ENCODE measurements at places on chromosomes 7 and 10.

DNA sequence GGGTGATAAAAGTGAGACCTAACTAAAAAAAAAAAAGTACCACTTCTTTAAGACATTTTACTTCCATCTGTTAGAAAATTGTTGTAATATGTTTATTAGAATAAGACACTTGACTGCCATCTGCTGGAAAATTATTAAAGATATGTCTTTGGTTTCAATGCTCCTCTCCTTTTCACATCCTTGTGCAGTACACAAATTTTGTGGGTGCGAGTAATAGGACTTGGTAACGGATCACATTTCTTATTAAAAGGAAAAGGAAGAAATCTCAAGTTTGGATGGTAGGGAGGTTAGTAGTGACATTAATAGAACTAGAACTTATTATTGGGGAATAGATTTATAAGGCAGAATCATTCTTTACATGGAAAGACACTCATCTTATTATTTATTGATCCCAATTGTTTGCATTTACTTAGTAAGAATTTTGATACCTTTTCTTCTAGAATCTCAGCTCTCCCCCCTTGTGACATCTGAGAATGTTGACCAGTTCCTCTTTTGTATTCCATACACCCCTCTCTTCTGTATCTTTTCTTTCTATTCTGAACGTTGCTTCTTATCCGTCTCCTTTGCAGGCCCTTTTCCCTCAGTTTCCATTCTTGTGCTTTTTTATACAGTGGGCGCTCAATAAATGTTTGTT lies 43.0 kb upstream of the RPA3 start:
- peak; percentile 20 for DNase-seq

GRCh38 chr7:92767437-92767836 lies 68.9 kb downstream of the CDK6 start:
- no peak for DNase-seq

DNA sequence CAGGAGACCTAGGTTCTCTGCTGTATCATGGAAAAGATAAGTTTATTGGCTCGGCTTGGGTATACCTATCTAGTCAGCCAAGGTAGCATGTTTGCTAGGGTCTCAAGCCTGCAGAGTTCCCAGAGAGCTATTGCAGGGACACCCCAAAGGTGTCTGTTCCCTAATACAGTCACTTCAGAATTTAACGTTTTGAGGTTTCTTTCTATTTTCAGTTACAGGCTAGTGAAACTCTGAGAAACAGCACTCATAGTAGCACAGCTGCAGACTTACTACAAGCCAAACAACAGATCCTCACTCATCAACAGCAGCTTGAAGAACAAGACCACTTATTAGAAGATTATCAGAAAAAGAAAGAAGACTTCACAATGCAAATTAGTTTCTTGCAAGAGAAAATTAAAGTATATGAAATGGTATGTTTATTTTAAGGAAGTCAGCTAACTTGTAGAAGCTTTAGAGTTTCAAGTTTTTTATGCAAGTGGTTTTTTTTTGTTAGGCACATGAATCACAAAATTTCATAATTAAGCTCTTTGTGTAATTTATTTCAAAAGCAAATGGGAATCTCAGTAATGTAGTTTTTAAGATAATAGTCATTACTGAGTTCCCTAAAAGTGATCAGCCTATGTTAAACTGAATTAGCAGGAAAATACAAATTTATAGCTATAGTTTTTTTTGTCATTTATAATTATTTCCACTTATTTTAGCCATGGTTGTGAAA lies 54.9 kb downstream of the AKAP9 start:
- DNase-seq: no peak

DNA sequence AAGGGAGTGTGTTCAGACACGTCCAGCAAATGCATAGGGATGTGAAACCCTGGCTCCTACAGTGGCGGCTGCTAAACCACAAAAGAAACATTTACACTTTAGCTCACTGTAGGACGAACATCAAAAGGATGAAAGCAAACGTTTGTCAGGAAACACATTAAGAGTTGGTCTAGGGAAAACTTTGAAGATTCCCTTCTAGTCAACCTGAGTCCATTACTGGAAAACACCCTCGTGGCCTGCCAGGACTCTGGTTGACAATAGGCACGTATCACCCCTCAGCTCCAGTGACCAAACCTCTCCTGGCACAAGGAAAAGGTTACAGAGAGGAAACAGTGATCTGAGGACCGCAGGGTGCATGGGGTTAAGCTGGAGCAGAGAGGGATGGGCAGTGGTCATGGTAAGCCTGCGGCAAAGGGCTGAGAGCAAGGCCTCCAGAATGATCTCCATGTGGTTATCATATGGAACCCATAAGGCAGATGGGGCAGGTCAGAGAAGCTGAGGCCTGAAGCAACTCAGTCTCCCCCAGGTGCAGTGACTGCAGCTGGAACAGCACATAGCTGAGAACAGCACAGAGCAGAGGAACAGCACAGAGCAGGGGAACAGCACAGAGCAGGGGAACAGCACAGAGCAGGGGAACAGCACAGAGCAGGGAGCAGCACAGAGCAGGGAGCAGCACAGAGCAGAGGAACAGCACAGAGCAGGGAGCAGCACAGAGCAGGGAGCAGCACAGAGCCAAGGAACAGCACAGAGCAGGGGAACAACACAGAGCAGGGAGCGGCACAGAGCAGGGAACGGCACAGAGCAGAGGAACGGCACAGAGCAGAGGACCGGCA lies 49.9 kb downstream of the CHST15 start:
- no peak for DNase-seq

GRCh38 chr10:3787016-3787400 lies 2.0 kb upstream of the KLF6 start:
- no peak for DNase-seq

DNA sequence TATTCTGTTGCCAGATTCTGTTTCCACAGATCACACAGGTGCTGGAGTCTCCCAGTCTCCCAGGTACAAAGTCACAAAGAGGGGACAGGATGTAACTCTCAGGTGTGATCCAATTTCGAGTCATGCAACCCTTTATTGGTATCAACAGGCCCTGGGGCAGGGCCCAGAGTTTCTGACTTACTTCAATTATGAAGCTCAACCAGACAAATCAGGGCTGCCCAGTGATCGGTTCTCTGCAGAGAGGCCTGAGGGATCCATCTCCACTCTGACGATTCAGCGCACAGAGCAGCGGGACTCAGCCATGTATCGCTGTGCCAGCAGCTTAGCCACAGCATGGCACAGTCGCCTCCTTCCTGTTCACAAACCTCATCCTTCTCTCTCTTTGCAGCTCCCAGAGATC lies 237.5 kb upstream of the PRSS1 start:
- no peak for DNase-seq

DNA sequence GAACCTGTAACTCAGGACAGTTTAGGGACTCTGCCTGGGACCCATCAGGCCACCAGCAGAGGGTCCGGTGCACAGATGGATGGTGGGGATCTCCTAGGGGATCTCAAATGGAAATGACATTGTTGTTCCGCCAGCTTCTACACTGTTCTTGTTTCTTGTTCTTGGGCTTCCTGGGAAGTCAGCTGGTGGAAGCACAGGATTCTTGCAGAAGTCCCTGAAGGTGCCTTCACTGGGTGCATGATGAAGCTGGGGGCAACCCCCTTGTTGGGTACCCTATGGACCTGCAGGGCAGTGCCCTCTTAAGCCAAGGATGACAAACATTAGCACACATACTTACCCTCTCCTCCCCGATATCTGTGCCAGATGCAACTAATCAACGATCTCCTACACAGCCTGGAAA lies 18.6 kb downstream of the SFTPD start:
- no peak for DNase-seq

DNA sequence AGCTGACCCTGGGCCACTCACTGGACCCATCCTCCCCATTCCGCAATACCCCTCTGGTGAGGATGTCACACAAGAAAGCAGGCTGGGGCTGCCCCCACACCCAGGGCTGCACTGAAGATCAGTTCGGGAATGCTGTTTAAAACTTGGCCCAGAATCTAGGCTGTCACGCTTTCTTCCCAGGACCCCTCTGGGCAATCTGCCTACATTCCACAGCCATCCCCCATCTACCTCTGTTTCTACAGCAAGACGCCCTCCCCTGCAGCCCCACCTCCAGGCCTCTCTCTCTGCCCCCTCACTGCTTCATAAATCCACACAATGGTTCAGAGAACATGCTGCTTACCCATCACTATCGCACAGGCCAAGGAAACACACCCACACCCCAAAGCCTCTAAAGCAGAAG lies 36.1 kb downstream of the XPNPEP1 start:
- no peak for DNase-seq

DNA sequence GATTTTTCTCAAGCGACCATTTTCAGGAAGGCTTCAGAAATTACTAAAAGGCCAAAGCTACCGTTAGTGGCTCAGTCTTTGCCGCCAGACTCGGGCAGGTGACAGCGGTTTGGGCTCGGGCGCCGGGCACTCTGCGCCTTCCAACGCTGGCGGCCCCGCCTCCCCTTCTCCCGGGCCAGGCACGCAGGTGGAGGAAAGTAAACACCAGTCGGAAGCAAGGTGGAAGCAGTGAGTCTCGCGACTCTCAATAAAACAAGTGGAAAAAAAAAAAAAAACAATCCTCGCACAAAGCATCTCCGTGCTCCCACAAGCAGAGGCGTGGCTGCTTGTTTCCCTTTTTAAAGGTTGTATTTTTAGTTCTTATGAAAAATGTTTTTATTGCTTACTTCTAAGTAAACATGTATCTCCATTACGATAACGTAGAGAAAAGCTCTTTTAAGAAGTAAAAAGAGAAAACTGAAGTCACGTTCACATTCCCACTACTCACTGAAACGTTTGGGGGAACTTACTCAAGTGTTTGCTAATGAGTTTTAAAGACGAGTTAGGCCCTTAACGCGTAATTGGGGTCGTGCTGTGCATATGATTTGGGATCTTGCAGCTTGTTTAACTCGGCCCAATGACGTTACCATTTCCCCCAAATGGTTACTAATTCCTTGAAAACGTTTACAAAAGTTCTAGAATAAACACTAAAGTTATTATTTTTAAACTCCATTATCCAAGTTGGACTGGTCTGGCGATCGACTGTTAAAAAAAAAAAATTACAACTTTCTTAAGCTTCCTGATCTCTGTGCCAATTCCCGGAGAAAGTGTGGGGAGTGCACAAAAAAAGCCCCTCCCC lies 864 bp downstream of the CDCA7L start:
- no peak for DNase-seq

- no peak for DNase-seq
These were observed 699.1 kb downstream of the SUGCT start for GRCh38 chr7:40833888-40834234.

- DNase-seq: no peak
These were observed 121.0 kb downstream of the HIP1 start for GRCh38 chr7:75617634-75618234.

- DNase-seq: no peak
These were observed 175.4 kb downstream of the CHN2 start for GRCh38 chr7:29369909-29370488.

GRCh38 chr7:45584261-45585210 lies 10.4 kb downstream of the ADCY1 start:
- no peak for DNase-seq

GRCh38 chr10:86350897-86351296 lies 15.7 kb downstream of the GRID1 start:
- DNase-seq: no peak

DNA sequence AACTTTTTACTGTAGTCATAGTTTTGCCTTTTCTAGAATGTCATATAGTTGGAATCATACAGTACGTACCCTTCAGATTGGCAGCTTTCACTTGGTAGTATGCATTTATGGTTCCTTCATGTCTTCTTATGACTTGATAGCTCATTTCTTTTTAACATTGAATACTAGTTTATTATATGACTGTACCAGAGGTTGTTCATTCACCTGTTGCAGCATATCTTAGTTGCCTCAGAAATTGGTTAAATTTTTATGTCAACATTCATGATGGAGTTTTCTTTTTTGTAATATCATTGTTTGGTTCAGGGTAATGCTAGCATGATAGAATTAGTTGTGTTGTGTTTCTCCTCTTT lies 94.8 kb upstream of the CDK13 start:
- DNase-seq: no peak

DNA sequence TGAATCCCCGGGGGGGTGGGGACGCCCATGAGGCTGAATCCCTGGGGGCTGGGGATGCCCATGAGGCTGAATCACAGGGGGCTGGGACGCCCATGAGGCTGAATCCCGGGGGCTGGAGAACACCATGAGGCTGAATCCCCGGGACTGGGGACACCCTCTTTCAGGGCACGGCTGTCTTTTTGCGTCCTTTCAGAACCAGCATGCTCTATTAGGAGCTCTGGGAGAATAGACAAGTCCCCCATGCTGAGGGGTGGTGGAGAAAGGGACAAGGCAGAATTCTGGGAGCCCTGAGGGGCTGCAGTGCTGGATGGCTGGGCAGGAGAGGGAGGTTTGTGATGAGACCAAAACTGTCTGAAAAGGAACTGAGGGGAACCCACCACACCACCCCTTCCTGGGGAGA lies 257.3 kb upstream of the TCERG1L start:
- DNase-seq: no peak

GRCh38 chr10:31130406-31130805 lies 98.7 kb upstream of the ZNF438 start:
- DNase-seq: no peak

DNA sequence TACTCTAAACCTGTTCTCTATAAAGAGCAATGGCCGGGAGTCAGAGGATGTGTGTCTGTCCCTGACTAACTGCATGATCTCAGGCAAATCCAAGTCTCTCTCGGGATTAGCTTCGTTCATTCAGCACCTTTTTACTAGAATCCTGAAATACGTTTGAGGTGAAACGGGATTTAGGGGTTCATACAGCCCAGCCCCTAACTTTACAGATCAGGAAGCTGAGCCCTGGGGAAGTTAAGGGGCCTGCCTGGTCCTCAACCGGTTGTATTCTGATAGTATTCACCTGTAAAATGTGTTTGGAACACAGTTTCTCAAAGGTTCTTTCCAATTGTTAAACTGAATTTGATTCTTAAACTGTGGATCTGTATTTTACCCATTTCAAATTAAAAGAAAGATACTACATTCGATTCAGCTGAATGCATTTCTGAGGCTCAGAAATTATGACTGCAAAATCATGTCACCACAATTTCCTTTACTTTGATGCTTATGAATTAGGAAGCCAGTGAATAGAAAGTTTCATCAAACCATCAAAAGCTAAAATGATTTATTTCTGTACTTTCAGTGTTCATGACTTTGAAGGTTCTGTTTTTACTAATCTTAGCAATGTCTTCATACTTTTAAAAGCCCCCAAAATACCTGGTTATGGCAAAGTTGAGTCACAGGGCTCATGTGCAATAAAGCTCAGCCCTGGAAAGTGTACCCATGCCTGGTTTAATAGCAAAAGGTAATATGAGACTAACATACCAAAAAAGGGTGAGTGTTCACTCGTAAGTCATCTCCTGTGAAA lies 28.9 kb upstream of the EZH2 start:
- no peak for DNase-seq

DNA sequence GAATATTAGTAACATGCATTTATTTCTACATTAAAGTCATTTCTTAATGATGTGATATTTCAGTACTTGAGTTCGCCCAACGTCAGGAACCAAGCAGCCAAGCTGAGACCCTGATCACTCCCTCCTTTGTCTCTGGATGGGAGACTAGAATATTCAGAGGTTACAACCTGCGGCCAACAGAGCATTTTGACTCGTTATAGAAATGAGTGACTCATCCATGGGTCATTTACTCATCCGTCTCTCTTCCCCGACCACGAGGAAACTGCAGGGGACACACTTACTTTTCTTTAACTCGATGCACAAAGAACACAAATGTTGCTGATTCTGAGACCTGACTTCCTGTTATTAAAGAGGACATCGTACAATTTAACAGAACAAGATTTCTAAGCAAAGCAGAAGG lies 343.3 kb downstream of the FRMD4A start:
- DNase-seq: no peak

Data from brain pericyte (primary cell).